T-helper 1 cell (primary cell): ENCODE measurements at places on chromosomes 2 and 18.

GRCh38 chr18:12628706-12629702 is 28.9 kb downstream of the SPIRE1 start:
- no peak for DNase-seq

DNA sequence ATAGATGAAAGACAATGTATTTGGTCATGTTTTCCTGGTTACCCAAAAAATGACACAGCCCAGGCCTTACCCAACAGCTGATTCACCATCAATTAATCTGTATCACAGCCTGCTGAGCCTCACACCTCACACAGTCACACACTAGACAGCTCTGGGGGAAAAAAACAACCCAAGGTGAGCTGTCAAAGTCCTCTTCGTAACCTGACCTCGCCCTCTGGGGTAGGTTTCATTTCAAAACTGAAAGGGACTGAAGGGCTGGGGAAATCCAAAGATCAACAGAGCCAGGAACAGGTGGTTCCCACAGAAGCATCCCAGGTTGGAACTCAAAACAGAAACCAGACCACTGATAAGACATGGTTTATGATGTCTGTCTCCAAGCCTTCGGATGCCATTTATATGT is 18.2 kb upstream of the PCBP1 start:
- DNase-seq, result peak; percentile 61

DNA sequence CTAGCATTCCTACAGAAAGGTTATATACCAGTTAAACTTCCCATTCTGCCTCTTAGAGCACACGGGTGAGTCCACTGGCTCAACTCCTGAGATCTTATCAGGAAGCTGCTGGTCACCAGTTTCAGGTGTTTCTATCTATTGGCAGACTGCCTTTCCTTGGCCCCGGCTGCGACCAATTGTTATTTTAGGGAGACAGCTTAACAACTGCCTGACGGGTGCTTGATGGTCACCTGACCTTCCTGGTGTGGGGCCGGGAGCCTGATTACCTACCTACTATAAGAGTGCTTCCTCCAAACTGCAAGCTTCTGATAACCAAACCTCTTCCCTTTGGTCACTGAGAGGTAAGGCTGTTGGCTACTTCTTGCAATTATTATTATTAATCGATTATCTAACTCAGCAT is 122.1 kb upstream of the XIRP2 start:
- no peak for DNase-seq

DNA sequence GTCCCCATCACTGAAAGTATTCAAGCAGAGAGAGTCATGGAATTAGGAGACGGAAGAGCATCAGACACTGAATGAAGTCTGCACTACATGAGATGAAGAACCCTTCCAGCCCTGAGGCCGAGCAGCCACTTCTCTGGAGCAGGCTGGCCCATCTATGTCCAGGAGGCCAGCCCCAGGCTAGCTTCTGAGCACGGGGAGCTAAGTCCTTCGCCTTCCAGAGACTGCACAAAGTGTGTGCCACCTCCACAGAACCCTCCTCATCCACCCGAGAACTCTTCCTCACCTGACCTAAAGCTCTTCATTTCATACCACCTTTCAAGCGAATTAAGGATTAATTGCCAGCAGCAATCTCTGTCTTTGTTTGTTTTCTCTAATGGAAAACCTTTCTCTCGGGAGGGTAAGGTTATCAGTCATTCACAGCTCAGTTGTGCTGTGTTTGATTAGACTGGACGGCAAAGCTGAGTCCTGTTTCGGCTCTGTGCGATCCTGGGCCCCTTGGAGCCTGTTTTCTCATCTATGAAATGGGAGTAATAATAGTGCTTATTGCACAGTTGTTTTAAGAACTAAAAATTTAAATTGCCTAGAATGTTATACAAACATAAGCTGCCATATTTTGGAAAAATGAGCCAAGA is 38.0 kb downstream of the SCTR start:
- no peak for DNase-seq

DNA sequence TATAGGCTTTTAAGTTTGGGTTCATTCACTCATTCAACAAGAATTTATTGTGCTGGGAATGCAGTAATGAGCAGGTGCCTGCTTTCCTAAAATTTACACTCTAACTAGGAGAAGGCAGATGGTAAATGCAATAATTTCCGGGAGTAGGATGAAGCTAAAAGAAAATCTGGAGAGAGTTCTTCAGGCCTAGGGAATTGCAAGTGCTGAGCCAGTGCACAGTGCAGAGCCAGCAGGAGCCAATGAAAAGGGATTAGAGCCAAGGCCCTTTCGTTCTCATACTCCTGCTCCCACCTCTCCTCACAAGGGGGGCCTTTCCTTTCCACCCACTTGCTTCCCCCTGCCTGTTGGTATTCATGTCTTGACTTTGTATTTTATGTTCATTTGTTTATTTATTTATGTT is 55.1 kb downstream of the CFAP221 start:
- no peak for DNase-seq

GRCh38 chr2:29811378-29811777 is 110.0 kb downstream of the ALK start:
- no peak for DNase-seq

GRCh38 chr18:45503990-45504389 is 111.3 kb upstream of the SLC14A2 start:
- DNase-seq, result no peak

DNA sequence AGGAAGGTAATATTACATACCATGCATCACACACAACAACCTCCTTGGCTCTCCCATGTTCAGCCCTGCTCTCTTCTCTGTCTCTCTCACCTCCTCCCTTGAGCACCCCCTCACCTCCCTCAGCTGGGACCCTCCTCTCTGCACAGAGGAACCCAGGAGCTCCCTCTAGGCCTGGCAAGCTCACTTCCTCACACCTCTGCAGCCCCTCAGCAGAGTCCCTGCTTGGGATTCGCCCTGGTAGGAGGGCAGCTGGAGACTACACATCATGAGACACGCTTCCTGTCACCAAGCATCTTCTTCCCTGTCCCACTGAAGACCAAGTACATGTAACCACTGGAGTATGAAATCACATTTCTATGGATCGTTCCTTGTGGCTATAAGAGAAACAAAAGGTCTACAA is 51.0 kb downstream of the ADD2 start:
- DNase-seq, result no peak

DNA sequence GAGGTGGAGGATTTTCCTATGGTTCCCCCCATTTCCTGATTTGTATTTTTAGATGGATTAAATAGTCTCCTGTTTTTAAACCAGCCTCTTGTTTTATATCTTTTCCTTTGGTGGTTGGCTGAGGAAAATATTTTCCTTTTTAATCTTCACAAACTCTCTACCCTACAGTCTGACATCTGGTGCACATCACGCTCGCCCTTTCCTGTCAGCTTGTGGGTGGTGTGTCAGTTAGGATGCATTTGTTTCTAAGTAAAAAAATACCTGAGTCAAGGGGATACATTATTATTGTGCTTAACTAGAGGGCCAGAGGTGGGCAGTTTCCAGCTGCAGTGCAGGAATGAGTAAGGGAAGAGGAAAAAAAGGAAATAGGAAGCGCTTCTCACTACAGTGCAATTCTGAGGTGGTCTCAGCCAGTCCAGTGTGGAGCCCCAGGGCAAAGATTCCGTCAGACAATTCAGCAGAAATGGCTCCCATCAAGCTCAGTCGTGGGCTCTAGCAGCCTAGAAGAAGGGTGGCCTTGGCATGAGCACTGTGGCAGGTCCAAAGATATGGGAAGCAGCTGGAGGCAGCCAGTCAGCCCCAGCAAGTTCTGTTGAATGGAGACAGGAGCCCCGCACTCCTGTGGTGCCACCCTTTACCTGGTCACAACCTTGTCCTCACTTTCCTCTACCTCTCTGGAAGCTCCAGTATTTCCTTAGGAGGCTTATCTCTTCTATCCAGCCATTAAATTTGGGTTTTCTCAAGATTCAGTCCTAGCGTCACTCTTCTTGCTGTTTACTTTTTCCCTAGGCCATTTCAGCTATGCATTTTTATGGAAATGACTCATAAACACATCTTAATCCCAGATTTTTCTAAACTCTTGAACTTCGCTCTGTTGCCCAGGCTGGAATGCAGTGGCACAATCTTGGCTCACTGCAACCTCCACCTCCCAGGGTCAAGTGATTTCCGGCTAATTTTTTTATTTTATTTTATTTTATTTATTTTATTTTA is 18.5 kb downstream of the SFTPB start:
- DNase-seq, result no peak

DNA sequence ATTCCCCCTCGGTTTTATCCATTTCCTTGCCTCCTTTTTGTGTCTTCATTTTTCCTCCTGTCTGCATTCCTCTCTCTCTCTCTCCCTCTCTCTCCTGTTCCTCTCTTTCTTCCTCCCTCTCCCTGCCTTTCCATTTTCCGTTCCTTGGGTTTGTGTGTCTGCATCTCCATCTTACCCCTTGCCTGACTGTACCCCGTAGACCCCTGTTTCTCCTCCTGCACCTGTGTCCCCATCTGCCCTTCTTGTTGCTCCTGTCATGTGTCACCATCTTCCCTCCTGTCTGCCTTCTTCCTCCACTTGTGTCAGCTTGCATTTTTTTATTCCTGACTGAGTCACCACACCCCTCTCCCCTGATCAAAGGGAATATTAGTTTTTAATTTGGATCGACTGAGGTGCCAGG is 1.8 kb downstream of the CDK5R2 start:
- DNase-seq, result no peak

DNA sequence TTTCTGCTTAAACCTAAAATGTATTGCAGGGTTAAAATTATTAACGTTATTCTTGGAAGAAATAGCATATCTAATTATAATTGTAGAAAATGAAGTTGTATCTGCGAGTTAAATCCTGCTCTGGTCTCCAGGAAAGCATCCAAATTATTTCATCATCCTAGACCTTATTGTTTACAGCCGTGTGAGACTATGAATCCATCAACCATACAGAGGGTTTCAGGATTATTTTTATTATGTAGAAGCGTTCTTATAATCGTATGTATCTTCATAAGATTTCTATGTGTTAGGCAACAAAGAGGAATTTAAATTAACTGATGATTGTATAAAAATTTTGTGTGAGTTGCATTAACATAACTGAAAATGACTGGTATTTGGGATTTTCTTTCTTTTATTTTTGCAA is 14.5 kb upstream of the DSC3 start:
- no peak for DNase-seq

DNA sequence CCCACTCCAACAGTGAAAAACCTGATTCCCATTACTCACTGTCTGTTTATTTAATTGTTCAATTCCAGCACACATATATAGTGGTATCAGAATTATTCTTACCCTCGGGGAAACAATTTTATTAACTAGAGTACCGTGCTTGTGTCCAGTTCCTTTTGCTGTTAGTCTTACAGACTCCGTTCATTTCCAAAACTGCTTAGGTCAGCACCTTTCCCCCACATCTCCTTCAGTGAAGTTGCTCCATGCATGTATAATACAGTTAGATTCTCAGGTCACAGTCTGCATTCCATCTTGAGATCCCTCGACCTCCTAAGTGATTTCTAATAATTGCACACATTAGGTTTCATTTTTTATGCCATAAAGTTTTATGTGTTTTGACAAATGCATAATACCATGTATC is 56.3 kb upstream of the ZNF521 start:
- no peak for DNase-seq

DNA sequence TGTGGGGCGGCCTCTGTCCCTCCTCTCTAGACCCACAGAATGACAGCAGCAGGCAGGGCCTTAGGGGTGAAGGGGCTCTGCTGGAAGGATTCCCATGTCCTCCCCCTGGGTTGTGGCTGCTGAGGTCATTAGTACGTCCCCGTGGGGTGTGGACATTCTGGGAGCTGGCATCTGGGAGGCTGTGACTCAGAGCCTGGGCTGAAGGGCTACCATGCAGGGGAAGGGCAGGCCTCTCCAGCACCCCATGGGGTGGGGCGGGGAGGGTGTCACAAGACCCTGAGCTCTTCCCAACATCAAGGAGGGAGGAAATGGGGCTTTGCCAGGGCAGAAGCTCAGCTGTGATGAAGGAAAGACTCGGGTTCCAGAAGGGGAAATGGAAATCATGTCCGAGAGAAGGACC is 105.8 kb upstream of the SMAD2 start:
- DNase-seq, result no peak

GRCh38 chr2:168021800-168022587 is 225.4 kb downstream of the STK39 start:
- DNase-seq, result no peak

DNA sequence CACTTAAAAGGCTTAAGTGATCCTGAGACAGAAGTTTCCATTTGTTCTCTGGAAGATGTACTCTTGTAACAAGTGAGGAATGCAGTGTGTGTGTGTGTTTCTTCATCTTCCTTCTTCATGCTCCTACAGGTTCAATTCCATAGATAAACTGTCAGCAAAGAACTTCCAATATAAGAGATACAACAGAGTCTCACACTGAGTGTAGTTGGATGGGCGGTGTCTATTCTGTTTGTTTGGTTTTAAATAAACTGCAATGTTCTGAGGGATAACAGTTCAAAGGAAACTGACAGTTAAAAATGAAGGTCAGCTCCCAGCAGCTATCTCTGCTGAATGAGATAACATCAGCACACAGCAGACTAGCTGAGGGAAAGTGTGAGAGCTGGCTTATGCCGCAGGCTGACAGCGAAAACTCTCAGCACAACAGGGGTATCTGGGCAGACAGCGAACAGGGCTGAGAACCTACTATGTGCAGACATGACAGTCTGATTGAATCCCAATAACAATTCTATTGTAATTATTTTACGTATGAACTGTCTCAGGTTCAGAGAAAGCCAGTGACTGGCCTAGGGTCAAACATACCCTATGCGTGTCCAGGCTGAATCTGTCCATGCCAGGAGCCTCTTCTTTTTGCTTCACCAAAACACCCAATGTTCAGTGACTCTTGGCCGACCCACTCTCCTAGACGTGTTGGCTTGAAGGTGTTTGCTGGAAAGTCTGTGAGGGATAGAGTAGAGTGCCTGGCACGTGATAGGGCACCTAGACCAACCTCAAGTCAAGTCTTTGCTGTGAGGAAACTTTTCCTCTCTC is 201.9 kb upstream of the TRIB2 start:
- DNase-seq, result no peak

DNA sequence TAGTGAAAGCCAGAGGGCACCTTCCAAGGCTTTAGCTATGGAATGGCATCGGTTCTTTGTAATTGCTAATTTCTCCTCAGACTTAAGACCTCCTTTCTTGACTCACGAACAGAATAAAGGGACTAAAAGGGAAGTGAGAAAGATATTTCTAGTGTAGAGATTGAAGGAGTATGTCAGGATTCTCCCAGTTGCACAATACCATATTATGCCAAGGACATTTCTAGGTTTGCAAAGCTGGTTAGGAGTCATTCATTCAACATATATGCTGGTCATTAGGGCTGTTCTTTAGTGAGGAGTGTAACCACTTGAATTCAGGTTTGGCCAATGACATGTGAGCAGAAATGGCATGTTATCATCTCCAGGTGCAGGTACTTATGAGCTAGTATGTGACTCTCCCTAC is 7.4 kb downstream of the REEP1 start:
- no peak for DNase-seq

DNA sequence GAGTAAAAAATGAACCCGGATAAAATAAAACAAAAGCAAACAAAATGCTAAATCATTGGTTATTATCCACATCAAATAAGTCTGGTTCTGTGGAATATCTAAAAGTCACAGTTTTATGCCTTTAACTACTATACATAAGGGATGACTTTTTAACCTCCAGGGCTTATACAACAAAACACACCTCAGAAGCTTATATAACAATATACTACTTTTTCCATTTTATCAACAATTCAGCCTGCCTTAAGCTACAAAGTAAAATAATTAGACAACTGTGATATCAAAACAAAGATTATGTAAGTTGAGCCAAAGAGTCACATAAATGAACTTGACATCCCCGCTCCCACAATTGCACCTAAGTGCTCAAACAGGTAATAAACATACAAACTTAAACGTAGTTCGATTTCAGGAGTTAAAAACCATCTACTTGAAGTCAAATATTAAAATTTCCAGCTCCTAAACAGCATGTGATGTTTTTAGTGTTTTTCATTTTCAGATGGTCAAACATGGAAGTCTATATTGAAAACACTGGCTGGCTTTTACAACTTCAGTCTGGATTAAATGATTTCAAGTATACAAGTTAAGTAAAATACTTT is 54.7 kb downstream of the ATIC start:
- no peak for DNase-seq
